ENCODE measurements at places on chromosomes 6 and 20.

- no peak for DNase-seq
Observed at GRCh38 chr6:52571099-52571755, 5.6 kb downstream of the TRAM2 start.

DNA sequence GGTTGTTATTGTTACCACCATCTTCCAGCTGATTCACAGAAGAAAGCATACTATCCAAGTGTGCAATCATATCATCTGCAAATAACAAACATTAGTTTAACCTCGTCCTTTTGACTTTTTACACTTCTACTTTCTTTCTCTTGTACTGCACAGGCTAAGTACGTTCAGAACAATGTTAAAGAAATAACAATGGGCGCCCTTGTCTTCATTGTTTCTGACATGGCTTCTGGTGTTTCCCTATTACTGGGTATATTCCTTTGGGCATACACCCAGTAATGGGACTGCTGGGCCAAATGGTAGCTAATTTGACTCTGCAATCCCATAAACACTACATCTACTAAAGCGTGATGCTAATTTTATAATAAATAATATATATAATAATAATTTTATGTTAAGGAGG is 146.7 kb downstream of the GJA10 start:
- no peak for DNase-seq

DNA sequence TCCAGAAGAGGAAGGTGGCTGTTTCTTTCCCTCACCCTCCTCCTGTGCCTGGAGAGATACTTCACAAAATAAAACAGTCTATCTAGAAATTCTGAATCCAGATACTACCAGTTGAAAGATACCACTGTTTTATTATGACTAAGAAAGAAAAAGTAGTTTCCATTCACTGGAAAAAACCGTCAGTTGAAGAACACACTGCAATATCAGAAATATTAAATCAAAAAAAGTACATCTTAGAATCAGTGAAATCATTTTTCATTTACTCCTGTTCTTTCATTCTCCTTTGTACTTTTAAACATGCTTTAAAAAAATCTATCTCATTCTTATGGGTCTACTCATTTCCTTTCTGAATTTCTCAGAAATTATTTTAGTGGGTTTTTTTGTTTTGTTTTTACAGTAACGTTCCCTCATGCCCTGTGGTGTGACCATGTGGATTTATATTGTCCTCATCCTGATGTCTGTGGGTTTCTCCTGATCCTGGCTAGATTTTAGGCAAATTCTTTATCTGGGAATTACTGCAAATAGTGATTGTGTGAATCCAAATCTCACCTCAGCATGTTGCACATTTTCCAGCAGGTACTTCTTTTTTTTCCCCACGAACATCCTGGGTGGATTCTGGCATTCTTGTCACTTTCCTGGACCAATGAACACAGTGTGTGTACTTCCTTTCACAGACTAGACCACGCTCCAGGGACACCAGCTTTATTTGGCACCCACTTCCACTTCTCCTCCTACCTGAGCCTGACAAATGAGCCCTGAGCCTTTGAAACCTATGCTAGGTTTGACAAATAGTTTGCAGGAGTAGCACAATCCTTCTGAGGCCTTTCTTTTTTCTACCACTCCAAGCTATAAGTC is 114.0 kb upstream of the LAMP5 start:
- no peak for DNase-seq

- DNase-seq, result no peak
Observed at GRCh38 chr6:110307368-110307767, 50.8 kb downstream of the METTL24 start.

GRCh38 chr6:139567095-139567494 is 192.6 kb upstream of the CITED2 start:
- DNase-seq, result no peak

DNA sequence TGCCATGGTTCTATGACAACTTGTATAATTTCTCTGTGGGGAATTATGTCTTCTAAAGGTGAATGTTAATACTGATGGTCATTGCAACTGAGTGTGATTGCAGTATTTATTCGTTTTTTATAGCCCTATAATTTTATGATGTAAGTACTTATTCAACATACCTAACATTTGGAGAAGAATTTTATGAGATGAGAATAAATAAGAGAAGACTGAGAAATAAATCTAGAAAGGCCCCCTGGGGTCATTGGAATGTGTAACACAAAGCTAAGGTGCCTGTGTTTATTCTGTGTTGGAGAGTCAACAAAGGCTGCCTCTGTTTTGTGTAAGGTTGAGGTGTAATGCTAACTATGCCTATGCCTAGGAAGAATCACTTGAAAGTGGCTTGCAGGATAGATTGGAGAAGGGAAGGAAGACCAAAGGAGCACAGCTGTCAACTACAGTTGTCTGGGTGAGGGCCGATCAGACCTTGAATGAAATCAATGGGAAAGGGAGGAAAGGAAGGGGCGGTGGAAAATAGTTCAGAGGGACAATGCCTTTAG is 1076.7 kb downstream of the KIF16B start:
- DNase-seq, result no peak

DNA sequence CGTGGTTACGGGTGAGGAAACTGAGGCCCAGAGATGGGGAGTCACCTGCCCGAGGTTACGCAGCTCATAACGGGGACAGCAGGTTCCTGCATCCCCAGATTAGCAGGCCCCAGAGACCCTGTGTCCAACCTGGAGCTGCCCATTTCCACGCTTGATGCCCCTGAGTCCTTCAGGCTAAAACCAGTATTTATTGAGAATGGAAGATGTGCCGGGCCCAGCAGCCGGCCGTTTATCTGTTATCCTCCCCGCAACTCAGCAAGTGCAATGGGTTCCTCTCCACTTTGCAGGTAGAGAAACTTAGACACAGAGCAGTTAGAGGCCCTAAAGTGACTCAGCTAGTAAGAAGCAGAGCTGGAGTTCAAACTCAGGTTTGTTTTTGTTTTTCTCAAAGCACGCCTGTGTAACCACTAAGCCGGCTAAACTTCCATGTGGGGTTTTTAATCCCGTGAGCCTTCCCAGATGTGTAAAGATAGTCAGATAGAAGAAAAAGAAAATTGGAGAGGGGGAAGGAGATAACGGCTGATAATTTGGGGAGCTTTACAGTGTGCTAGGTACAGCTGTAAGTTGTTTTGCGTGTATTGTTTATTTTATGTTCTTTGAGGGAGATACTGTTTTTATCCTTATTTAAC is 775 bp downstream of the PFDN4 start:
- DNase-seq, result no peak
